ENCODE measurements at places on chromosomes 16 and 17. TPM values are rescaled to one million over a fixed set of nuclear protein-coding genes. Genes with fewer than 3 reads are reported as not detected.
A peak's percentile ranks its signal among the peaks of the same experiment; 100 is the strongest.

Gene KRTAP9-2
- total RNA-seq = not detected

- no peak for DNase-seq
These were observed 15.1 kb downstream of the CDH11 start for GRCh38 chr16:65106757-65107156.

GRCh38 chr17:80894439-80894721 is 97.3 kb upstream of the CHMP6 start:
- no peak for DNase-seq

Gene ABAT
- 26.7 TPM for total RNA-seq

- no peak for DNase-seq
These were observed 78.5 kb downstream of the XYLT1 start for GRCh38 chr16:17392127-17392856.

Gene THOC6
- 44.1 TPM for total RNA-seq

GRCh38 chr17:75515496-75516254 is at the start of gene CASKIN2:
Gene CASKIN2 (minus strand): TSS chr17:75515537. CDS start chr17:75513804, 1,733 bp downstream.
- peak; percentile 93 for DNase-seq

- DNase-seq = no peak
These were observed 89.2 kb downstream of the ABR start for GRCh38 chr17:1090465-1091189.

DNA sequence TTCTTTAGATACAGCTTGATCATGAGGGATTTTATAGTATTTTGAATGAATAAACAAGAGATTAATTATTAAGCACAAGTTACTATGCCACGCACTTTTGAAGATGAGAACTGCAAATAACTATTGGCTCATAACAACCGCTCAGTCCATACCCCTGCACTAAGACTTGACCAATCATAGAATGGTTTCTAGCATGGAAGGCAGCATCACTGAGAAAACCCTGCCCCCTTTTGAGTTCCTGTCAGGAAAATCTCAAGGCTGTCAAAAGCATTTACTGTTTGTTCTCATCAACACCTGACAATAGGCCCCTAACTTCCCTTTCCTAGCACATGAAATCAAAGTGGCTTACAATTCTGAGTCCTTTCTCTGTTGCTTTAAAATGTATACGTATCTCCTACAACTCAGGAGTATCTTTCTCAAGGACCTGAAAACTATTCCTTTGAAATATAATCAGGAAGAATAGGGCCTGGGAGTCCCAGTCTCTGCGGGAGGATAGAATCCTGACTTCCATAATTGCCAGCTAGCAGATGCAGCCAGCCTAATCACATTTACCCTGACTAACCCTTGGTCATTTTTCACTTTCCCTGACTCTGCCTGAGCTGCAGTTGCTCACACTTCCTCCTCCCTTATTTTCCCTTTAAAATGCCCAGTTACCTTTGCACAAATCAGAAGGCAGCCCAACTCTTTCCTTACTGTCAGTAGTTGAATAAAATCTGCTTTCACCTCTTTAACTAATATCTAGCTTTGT is 9.1 kb upstream of the MMD start:
- DNase-seq = no peak

DNA sequence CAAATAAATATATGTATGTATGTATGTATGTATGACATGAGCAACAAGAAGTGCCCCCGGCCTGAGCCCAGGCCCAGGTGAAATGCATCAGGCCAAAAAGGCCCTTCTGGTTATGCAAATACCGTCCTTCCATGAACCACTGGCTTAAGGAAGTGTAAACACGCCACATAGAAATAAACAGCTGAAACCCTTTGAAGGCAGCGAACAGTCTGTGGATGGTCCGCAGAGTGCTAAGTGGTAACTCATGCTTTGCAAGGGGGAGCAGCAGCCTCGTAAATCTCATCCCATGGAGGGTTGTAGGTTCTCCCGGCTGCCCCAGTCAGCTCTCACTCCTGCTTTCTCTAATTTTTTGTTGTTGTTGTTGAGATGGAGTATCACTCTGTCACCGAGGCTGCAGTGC is 36.7 kb downstream of the COTL1 start:
- DNase-seq = no peak

All from progenitor cell of endocrine pancreas (in vitro differentiated cells).